A375 (cell line): ENCODE measurements at places on chromosomes 11 and 22. TPM values are rescaled to one million over a fixed set of nuclear protein-coding genes. Genes with fewer than 3 reads are reported as not detected.

Gene POU2AF1
- not detected in 2 replicates for total RNA-seq

Gene P2RX6
- 3.1 and 5.9 TPM in 2 replicates for total RNA-seq

Gene OR51V1
- total RNA-seq = not detected in 2 replicates

Gene RPS13
- total RNA-seq = 1,077 and 1,303 TPM in 2 replicates

Gene C11orf42
- not detected in 2 replicates for total RNA-seq

Gene CLCF1
- 14.1 and 19.9 TPM in 2 replicates for total RNA-seq

Gene OR51F1
- not detected in 2 replicates for total RNA-seq

Gene MUC6
- total RNA-seq = 0.08 TPM in 1 of 2 replicates, not detected in the other

Gene PRDM11
- 2.9 and 5.8 TPM in 2 replicates for total RNA-seq

Gene OR8D1
- total RNA-seq = not detected in 2 replicates

Gene OR52I1
- total RNA-seq = not detected in 2 replicates

Gene UFD1
- total RNA-seq = 48.2 and 59.7 TPM in 2 replicates

Gene HORMAD2
- total RNA-seq = not detected in 2 replicates

Gene MS4A1
- not detected in 2 replicates for total RNA-seq

Gene GTSE1
- 20.5 and 20.7 TPM in 2 replicates for total RNA-seq

Gene PGM2L1
- 0.19 and 0.49 TPM in 2 replicates for total RNA-seq

Gene DERL3
- total RNA-seq = 0.19 TPM in 1 of 2 replicates, not detected in the other

Gene LARGE1
- total RNA-seq = 1.4 TPM in 2 replicates

Gene SH3BP1
- total RNA-seq = 11.0 and 14.9 TPM in 2 replicates

Gene GGTLC2
- not detected in 2 replicates for total RNA-seq

Gene OR52H1
- total RNA-seq = not detected in 2 replicates

Gene CRYBA4
- not detected in 2 replicates for total RNA-seq

Gene MRGPRF
- 0.15 TPM in 1 of 2 replicates, not detected in the other for total RNA-seq

Gene SYT7
- 0.45 and 1.2 TPM in 2 replicates for total RNA-seq

Gene BARX2
- total RNA-seq = 0.32 and 0.53 TPM in 2 replicates

Gene RIMBP3C
- total RNA-seq = 0.03 TPM in 1 of 2 replicates, not detected in the other

Gene MS4A3
- not detected in 2 replicates for total RNA-seq

Gene OR51B2
- total RNA-seq = 0.85 and 1.4 TPM in 2 replicates

Gene ZNF202
- total RNA-seq = 11.1 and 14.3 TPM in 2 replicates

Gene KRTAP5-8
- not detected in 2 replicates for total RNA-seq

Gene BIRC3
- 1.4 and 1.9 TPM in 2 replicates for total RNA-seq

Gene HBG2
- total RNA-seq = 2.7 and 3.2 TPM in 2 replicates

Gene OR4C3
- total RNA-seq = not detected in 2 replicates

Gene ARHGAP8
- not detected in 2 replicates for total RNA-seq

Gene OR5AP2
- not detected in 2 replicates for total RNA-seq

Gene CFAP300
- 1.4 and 4.1 TPM in 2 replicates for total RNA-seq

Gene C2CD2L
- total RNA-seq = 17.9 and 18.2 TPM in 2 replicates

Gene ZNF215
- total RNA-seq = 4.3 and 4.8 TPM in 2 replicates

Gene SAA4
- not detected in 2 replicates for total RNA-seq
